Suprapubic skin (tissue), 4 donors: ENCODE measurements at places on chromosomes 2 and 18.

GRCh38 chr2:31402388-31402787, 12.2 kb downstream of the XDH start:
- no peak for DNase-seq

DNA sequence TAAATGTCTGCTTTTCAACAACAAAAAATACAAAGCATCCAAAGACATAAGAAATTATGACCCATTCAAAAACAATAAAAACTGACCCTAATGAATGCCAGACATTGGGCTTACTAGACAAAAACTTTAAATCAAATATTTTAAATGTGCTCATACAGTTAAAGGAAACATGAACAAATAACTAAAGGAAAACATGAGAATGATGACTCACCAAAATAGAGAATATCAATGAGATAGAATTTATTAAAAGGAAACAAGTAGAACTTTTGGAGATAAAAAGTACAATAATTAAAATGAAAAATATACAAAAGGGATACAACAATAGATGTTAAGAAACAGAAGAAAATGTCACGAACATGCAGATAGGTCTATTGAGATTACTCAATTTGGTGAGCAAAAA, 110.6 kb downstream of the TRABD2A start:
- no peak for DNase-seq

- DNase-seq: no peak
These were observed 123.6 kb downstream of the PLB1 start for GRCh38 chr2:28619213-28620196.

- no peak for DNase-seq
These were observed 61.3 kb downstream of the DDX18 start for GRCh38 chr2:117875786-117876185.
